ENCODE measurements at places on chromosomes 5 and 9. TPM values are rescaled to one million over a fixed set of nuclear protein-coding genes. Genes with fewer than 3 reads are reported as not detected.

- no peak for DNase-seq
These were observed 75.6 kb upstream of the PRSS3 start for GRCh38 chr9:33719581-33720374.

DNA sequence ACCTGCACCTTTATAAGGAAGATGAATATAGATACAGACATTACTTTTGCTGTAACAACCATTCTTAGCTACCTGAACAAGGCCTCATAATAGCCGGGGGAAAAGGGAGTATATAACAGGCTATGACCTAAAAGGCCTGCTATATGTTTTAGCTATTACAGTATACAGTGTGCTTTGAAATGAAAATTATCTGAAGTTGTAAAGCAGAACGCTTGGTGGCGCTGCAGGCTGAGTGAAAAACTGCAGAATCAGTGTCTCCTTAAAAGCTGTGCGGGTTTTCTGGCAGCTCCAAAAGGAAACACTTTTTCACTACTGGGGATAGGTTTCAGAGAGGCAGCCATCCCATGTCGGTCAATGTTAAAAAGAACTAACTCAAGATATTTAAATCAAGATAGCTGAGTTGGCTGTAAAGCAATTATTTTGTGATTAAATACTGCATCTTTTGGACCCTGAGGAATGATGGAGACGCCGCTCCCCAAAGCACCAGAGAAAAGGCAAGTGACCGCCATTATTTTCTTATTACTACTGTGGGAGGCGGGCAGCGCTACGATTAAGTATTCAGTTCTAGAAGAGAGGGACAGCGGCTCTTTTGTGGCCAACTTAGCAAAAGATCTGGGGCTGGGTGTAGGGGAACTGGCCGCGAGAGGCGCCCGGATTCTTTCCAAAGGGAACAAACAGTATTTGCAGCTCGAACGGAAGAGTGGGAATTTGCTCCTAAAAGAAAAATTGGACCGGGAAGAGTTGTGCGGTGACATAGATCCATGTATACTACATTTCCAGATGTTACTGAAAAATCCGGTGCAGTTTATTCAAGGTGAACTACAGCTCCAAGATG lies 5.9 kb downstream of the PCDHB6 start:
- DNase-seq: no peak

The PRDM9 gene
- not detected for polyA plus RNA-seq

DNA sequence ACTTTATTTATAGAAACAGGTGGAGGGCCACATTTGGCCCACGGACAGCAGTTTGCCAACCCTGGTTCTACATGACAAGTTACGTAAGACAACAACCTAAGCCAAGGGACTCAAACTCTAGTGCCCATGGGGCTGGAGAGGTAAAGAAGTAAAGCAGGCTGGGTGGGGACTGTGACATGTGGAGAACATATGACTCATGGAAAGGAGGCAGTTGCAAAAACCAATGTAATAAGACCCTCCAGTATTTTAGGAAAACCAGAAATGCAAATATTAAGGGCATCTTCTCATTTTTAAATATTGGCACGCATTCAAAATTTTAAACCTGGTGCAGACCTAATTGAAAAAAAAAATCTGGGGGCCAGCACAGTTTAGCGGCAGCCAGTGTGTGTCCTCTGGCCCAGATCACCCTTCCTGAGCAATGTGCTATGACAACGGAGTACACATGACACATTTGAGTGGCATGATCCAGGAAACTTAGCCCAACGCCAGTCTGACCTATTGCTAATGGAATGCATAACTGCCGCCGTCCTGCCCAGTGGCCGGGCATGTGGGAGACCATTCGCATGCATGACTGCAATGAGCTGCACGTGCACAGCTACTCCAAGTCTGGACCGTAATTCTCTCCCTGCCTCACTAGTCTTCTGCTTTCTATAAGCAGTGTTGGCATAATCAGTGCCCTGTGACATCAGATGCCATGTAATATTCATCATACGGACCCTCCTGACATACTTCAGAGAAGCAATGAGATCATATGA lies 97.2 kb downstream of the SH3TC2 start:
- peak; percentile 43 for DNase-seq

- no peak for DNase-seq
These were observed 6.1 kb upstream of the C5orf58 start for GRCh38 chr5:170226661-170227060.

Measured in right lung (tissue), 10 donors.